ENCODE measurements at places on chromosomes 13 and 19.
A peak's percentile ranks its signal among the peaks of the same experiment; 100 is the strongest.

GRCh38 chr13:112453874-112454647 lies 77.9 kb downstream of the SPACA7 start:
- DNase-seq = no peak

- no peak for DNase-seq
These were observed 34.4 kb downstream of the DHRS12 start for GRCh38 chr13:51769455-51770127.

GRCh38 chr13:91894316-91894715 lies 495.9 kb downstream of the GPC5 start:
- DNase-seq = no peak

DNA sequence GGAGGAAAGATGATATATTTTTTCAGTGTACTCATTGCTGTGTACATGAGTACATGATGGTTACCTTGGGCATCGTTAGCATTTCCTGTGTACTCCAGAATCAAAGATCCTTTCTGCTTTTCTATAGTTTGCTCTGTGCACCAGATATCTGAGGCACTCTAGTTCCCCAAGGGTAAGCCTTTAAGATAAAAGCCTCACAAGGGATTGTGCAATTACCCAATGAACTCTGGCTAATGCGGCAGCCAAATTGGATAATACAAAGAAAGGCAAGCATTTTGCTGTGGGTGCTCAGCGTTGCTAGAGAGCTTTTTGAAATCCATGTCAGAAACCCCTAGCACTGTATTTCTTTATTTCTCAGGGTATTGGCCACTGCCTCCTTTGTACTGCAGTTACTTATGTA lies 2.9 kb downstream of the CYSLTR2 start:
- DNase-seq = no peak

DNA sequence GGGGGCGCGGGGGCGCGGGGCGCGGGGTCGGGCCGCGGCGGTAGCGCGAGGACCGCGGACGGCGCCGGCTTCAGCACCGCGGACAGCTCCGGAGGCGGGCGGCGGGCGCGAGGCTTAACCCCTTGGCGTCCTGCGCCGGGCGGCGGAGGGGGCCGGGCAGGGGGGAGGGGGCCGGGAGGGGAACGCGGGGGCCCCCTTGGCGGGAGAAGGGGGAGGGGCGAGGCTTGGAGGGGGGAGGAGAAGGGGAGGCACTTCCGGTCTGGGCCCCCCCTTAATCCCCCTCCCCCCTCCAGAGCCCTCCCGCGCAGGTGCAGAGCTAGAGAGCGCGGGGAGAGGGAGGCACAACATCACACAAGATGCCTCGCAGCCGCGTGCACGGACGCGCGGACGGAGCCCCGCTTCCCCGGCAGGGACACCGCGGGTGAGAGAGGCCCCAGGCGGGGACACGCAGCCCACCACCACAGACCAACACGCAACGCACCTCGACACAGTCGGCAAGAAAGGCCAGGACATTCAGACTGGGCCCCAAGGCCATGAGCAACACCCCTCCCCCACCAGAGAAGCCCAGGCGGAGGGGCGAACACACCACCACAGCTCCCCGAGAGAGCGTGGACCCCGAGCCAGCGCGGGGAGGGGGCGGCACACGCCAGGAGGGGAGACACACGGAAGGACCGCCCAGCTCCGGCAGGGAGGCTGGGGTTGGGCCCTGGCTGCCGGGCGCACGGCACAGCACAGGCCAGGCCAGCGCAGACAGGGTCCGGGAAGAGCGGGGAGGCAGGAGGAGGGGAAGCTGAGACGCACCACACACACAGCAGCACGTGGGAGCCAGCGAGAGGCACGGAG lies 24.1 kb downstream of the SHANK1 start:
- no peak for DNase-seq

DNA sequence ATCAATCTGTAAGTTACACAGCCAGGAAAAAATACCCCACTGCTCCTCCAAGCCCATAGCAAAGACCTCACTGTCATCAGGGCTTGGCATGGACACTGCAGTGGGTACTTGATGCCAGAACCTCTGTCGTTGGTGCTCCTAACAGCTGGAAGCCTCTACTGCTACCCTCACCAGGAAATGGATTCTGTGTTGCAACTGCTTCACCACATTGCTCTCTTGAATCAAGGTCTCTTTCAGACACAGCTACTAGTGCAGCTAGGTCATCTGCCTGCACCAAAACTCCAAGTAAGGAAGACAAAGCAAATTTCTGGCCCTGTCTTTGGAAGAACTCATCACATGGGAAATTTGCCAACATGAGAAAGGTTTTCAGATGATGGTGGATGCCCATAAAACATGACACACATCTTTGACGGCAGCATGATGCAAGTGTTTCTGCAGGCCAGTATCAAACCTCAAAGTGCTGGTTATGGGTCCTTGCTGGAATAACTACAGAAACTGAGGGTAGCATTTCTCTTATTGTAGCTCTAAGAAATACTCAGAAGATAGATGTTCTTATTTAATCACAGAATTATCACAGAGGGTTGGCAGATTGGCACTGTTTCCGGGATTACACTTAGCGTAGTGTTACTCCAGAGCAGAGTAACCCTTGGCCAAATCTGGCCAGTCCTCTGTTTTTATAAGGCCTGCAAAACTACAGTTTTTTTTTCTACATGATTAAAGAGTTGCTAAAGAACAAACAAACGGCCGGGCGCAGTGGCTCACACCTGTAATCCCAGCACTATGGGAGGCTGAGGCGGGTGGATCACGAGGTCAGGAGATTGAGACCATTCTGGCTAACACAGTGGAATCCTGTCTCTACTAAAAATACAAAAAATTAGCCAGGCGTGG lies 12.9 kb upstream of the PCCA start:
- DNase-seq = no peak

DNA sequence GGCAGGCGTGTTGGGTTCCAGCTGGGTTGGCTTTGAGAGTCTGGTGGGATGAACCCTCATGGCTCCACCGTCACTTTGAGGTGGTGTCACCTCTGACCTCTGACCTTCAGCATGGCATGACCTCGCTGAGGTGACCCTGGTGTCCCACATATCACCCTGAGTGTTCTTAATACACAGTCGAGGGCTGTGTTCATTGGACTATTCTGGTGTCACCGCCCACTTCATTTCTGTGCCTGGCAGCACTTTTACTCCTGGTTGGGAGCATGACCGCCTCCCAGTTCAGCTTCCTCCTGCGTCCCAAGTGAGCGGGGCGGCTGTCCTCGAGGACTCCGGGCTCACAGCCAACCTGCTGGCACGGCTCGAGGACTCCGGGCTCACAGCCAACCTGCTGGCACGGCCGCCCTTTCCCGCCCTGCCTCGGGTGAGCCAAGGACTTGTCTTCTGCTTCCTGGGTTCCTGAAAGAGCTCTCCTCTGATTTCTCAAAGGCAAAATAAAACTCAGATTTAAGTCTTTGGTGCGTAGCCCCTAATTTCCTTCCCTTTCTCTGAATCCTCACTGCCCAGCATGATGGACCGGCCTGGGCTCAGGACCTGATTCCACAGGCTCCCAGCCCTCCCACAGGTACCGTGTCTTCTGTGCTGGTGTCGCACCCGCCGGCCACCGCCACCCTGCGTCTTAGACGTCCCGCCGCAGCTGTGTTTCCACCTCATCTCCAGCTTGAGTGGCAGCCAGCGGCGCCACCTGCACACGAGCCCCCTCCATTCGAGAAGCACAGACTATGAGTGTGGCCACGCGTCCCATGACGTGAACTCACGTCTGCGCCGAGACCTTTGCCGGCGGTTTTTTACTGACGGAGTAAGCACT lies 10.4 kb downstream of the ATP4B start:
- DNase-seq = no peak

DNA sequence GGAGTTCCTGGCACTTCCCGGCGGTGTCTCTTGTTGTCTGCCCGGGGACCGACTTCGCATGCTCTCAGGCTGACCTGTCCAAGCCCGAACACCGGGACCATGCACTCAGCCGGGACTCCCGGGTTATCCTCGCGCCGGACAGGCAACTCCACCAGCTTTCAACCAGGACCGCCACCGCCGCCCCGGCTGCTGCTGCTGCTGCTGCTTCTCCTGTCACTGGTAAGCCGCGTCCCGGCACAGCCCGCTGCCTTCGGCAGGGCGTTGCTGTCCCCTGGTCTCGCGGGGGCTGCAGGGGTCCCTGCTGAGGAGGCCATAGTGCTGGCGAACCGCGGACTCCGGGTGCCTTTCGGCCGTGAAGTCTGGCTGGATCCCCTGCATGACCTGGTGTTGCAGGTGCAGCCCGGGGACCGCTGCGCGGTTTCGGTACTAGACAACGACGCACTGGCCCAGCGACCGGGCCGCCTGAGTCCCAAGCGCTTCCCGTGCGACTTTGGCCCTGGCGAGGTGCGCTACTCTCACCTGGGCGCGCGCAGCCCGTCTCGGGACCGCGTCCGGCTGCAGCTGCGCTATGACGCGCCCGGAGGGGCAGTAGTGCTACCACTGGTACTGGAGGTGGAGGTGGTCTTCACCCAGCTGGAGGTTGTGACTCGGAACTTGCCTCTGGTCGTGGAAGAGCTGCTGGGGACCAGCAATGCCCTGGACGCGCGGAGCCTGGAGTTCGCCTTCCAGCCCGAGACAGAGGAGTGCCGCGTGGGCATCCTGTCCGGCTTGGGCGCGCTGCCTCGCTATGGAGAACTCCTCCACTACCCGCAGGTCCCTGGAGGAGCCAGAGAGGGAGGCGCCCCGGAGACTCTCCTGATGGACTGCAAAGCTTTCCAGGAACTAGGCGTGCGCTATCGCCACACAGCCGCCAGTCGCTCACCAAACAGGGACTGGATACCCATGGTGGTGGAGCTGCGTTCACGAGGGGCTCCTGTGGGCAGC lies 661 bp downstream of the FREM2 start:
- DNase-seq = no peak

DNA sequence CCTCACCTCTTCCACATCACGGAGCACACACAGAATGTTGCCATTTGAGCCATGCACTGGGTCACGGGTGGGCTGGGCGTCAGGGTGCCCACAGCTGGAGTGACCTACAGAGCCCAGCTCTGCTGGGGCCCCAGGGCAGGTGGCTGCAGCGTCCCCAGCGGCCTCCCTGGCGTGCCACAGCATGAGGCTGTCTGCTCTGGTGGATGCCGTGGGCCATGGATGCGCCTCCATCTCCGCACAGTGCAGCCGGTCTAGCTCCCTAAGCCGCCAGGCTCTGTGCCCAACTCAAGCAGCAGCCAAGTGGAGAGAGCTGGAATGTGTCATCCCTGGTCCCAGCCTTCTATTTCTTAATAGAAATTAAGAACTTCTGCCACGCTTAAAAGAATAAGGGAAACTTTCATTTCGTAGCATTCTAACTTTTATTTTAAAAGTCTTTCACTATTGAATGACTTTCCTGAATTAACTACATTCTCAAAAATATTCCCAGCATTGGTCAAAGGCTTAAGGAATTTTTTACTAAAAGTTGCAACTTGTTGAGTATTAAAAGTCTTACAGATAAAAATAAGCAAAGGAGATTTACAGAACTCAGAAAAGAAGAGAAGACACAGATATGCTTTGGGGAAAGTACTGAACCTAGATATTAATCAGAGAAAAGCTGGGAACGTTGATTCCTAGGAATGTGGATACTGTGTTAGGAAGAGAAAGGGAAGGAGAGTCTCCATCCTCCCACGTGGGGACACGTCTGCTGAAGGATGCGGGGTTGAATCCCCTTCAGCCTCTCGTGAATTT lies 59.3 kb downstream of the ATP11A start:
- DNase-seq = no peak

DNA sequence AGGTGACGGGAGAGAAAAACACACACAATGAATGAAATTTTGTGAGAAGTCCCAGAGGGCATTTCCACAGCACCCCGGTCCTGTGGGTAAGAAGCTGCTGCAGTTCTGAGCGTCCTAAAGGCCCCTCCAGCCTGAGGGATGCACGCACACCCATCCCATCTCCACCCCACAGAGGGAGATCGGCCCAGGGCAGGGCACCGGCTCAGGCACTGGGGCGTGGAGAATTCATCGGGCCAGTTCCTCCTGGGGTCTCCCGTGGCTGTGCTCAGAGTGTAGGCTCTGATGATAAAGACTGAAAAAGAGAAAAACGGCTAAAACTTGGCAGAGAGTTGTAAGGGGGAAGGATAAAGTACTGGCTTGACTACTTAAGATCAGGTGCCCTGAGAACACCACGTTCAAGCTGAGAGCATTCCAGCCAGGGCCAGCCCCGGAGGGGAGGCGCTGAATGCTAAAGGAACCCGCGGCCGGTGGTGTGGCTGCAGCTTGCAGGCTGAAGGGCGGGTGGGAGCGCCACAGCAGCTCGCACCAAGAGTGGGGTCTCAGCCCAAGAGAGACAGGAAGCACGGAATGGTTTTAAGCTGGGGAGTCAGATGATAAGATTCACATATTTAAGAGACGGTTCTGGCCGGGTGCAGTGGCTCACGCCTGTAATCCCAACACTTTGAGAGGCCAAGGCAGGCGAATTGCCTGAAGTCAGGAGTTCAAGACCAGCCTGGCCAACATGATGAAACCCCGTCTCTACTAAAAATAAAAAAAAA lies 121.9 kb upstream of the SPACA7 start:
- DNase-seq = no peak

DNA sequence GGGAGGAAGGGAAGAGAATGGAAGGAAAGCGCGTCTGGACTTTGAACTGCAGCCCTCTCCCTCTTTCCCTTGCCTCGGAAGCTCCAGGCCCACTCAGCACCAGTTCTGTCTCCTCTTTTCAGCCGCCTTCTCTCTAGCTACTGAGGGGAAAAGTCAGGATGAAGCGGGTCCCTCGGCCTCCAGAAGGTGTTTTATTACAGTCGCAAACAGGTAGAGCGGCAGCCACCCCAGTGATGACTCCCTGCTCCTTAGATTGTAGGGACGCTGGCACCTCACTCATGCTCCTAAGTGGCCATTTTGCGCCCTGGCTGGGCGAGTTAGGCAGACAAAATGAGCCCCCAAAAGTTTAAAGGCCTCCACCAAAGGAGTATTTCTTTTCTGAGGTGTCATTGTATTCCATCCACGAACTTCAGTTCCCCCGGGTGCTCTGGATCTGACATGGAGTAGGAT lies 954 bp upstream of the STK24 start:
- no peak for DNase-seq

GRCh38 chr19:14407605-14408484 lies 11.3 kb downstream of the DDX39A start:
- DNase-seq = no peak

GRCh38 chr13:28474491-28475134 lies 20.3 kb downstream of the FLT1 start:
- no peak for DNase-seq

GRCh38 chr13:46679369-46680120 lies 117.4 kb downstream of the ESD start:
- DNase-seq = peak; percentile 52

GRCh38 chr13:78601124-78601873 lies 2.1 kb downstream of the POU4F1 start:
- no peak for DNase-seq

DNA sequence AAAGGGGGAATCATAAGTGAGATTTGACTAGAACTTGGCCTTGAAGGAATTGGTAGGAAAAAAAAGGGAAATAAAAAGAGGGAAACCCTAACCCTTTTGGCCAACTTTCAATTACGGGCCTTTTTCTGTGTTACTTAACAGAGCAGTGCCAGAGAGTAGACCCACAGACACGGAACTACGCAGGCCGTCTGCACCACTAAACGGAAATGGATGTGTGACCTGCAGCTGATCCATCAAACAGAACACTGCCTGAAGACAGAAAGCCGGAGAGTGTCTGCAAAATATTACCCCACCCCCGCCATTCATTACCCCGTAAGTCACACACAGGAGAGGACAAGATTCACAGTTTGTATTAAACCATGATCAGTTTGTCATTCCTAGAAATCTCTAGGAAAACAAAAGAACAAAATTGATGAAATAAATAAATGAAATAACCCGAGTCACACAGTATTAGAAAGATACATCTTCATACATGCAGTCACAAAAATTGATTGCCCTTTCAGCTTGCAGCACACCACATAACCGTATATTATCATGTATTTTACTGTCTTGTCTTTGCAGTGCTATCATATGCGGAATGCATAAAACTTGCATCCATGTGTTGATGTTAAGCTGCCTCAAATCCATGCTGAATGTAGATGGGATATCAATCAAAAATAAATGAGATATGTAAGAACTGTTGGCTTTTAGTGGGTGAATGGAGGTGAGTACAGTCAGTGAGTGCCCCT lies 424.7 kb downstream of the IRS2 start:
- no peak for DNase-seq
